Putamen (tissue), 1 donor: ENCODE measurements at places on chromosomes 4 and X.

GRCh38 chr4:185853841-185854240 lies 41.8 kb upstream of the SORBS2 start:
- no peak for DNase-seq

DNA sequence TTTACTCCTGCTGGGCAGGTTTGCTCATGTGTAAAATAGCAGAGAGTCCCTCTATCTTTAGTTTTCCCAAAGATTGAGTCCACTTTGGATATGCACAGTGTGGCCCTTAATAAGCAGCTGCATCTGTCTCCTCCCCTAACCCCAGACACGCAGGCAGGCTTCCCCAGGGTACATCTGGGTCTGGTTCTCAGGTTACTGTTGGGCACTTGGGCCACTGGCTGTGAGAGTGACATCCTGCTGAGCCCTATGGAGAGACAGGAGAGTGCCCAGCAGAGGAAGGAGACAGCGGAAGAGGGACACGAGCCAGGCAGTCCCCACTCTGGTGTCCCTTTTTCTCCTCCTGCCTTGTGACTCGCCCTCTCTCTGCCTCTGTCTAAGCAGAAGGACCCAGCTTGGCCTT lies 16.0 kb downstream of the XK start:
- DNase-seq = no peak

GRCh38 chr4:85946821-85947220 lies 413.0 kb downstream of the MAPK10 start:
- DNase-seq = no peak

GRCh38 chr4:122959441-122959840 lies 37.0 kb upstream of the NUDT6 start:
- no peak for DNase-seq

- peak; percentile 17 for DNase-seq
These were observed 34.4 kb upstream of the CDKL5 start for GRCh38 chrX:18390941-18391538.
